ENCODE measurements at places on chromosomes 2 and 18. TPM values are rescaled to one million over a fixed set of nuclear protein-coding genes. Genes with fewer than 3 reads are reported as not detected.

Gene C2orf78
- not detected for total RNA-seq

Gene ERICH2
- not detected for total RNA-seq

Gene MEIS1
- 201 TPM for total RNA-seq

Gene VWC2L
- total RNA-seq, result 0.35 TPM

Gene FBXO48
- 0.53 TPM for total RNA-seq

Gene SH2D6
- 0.99 TPM for total RNA-seq
